ENCODE measurements at places on chromosomes 5 and 9. TPM values are rescaled to one million over a fixed set of nuclear protein-coding genes. Genes with fewer than 3 reads are reported as not detected.

BTNL8 gene
- not detected for total RNA-seq

IFNA2 gene
- not detected for total RNA-seq

ZNF300 gene
- total RNA-seq: 0.85 TPM

IFNB1 gene
- 1.7 TPM for total RNA-seq

CMBL gene
- 1.2 TPM for total RNA-seq

GPX3 gene
- total RNA-seq: not detected

EQTN gene
- not detected for total RNA-seq

ACTBL2 gene
- total RNA-seq: not detected

CCDC112 gene
- 1.8 TPM for total RNA-seq

RGP1 gene
- total RNA-seq: 18.0 TPM

GRIN1 gene
- not detected for total RNA-seq

IL9 gene
- 136 TPM for total RNA-seq

MYOZ3 gene
- total RNA-seq: 0.07 TPM

CCDC183 gene
- 0.21 TPM for total RNA-seq
